D341Med (cell line): ENCODE measurements at places on chromosomes 3 and 15.
A peak's percentile ranks its signal among the peaks of the same experiment; 100 is the strongest.

GRCh38 chr3:148319161-148319915, 378.4 kb upstream of the AGTR1 start:
- no peak for DNase-seq

- no peak for DNase-seq
Measured at GRCh38 chr3:11820531-11821041, 26.1 kb downstream of the TAMM41 start.

GRCh38 chr3:127723011-127723567, 50.3 kb downstream of the ABTB1 start:
- DNase-seq = no peak

- peak; percentile 65 for DNase-seq
Measured at GRCh38 chr3:187165144-187165543, 25.8 kb upstream of the RPL39L start.
